ENCODE measurements at places on chromosomes 13 and 19.

- no peak for DNase-seq
Measured at GRCh38 chr19:53704011-53704410, 72.2 kb downstream of the DPRX start.

- DNase-seq: no peak
Measured at GRCh38 chr13:107441279-107441678, 774.1 kb downstream of the LIG4 start.

- no peak for DNase-seq
Measured at GRCh38 chr13:33003458-33004019, 12.7 kb upstream of the KL start.

GRCh38 chr19:17883627-17884410 lies 12.1 kb downstream of the SLC5A5 start:
- DNase-seq: no peak

GRCh38 chr13:114229506-114229905 lies 5.2 kb upstream of the CDC16 start:
- no peak for DNase-seq

DNA sequence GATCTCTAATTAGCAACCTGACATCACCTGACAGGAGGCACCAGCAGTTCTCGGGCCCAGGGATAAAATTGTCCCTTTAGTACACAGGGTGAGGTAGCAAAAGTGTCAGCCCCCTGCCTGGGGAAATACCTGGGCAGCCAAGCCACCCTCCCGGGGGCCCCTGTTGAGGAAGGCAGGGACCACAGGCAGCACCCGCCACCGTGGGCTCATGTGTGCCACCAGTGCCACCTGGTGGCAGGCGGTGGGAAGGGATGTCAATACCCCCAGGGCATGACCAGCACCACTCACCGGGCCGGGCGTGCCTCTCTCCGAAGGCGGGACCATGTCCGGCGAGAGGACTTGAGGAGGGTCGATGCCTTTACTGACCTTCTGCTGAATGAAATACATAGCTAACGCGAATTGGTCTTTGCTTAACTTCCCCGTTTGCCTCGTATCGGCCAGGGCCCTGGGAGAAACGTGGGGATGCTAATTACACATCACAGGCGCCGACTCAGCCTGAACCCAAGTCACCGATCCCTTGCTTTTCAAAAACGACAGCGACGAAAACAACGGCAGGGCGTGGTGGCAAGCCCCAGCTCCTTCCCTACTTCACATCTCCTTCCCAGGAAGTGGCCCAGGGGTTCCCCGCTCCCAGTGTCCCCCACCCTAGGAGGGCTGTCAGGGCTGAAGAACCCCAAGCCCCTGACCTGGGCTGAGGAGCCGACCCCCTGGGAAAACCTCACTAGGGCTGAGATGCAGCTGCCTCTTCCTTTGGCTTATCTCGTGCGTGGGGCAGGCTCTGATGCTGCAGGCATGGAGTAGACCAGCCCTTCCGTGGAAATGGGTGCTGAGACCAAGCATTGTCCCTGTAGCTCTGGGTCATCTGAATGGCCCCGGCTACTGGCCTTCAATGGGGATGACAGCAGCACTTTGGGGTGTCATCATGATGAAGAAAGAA lies 53.8 kb downstream of the EPS15L1 start:
- DNase-seq: peak; percentile 53

- DNase-seq: no peak
Measured at GRCh38 chr13:114027046-114027715, 53.3 kb upstream of the C13orf46 start.

DNA sequence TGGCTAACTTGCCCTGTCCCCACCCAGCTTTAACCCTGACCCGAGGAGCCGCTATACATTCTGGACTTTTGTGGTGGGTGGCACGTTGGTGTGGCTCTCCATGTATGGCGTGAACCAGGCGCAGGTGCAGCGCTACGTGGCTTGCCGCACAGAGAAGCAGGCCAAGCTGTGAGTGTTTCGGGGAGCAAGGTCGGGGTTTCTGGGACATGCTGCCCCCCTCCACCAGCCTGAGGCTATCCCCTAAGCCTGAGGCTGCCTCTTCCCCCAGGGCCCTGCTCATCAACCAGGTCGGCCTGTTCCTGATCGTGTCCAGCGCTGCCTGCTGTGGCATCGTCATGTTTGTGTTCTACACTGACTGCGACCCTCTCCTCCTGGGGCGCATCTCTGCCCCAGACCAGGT lies 6.0 kb downstream of the SLC5A5 start:
- no peak for DNase-seq

- no peak for DNase-seq
Measured at GRCh38 chr19:16893686-16893989, 4.8 kb downstream of the F2RL3 start.

GRCh38 chr13:75356421-75356820 lies 125.5 kb downstream of the TBC1D4 start:
- no peak for DNase-seq

All from stimulated activated CD4-positive, alpha-beta T cell treated with anti-CD3 and anti-CD28 coated beads, Interleukin-12 subunit alpha, Interleukin-12 subunit beta, amount 100 ng/mL, for 24 hours (primary cell).